ENCODE measurements at places on chromosomes 2 and 18.
A peak's percentile ranks its signal among the peaks of the same experiment; 100 is the strongest.

DNA sequence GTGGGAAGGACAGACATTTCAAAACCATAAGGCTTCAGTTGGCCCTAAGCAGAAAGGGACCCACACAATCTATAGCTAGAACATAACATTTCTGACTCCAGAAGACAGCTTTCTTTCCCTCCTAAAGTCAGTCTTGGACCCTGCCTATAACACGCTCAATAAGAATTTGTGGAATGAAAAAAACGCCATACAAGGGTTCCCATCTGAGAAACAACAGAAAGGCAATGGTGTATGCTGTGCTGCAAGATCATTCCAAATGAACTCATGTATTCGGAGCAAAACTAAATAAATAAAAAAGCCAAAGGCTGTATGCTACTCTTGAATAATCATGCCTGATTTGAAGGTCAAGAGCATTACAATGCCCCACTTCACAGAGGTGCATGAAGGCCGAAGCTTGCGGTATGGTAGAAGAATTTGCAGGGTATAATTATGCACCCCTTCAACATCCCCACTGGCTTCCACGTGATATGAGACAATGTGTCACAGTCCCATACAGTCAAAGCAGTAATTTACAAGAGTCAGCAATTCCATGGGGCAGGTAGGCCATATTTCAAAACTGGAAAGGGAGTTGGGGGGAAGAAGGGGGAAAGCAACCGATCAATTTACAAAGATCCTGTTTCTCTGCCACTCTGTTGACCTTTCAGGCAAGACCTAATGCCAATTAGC, 61.4 kb upstream of the SLC14A2 start:
- no peak for DNase-seq

GRCh38 chr2:28350791-28351285, 41.8 kb upstream of the FOSL2 start:
- no peak for DNase-seq

GRCh38 chr2:15539999-15540398, 21.1 kb downstream of the NBAS start:
- no peak for DNase-seq

DNA sequence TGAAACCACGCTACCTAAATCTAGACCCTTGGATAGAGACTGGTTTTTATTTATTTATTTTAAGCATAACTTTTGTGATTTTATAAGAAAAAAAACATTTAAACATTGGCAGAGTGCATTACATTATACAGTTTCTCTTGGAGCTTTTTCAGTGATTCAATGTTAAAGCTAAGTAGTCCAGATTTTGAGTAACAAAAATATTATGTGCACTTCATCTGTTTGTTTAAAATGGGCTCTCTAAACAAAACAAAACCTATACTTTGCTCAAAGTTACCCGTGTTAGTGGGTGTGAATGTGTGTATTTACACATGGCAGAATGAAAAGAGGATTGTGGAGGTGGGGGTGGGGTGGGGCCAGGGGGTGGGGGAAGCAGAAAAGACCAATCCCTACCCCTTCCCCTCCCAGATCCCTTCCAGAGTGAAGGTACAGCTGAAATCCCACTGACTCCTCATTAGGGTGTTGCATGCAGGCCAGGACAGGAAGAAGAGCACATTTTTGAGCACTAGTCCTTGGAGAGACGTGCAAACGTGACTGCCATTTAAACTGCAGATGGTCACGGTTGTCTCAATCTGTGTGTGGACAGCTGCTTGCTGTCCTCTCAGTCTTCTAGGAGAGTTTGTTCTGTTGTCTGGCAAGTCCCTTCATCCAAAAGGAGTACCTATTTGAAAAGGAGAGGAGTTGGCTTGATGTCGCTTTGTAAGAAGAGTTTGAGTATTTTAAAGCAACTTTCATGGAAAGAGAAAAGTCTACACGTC, 303.0 kb downstream of the ICOS start:
- DNase-seq: no peak

GRCh38 chr2:97754690-97755346, 41.4 kb downstream of the ZAP70 start:
- no peak for DNase-seq

DNA sequence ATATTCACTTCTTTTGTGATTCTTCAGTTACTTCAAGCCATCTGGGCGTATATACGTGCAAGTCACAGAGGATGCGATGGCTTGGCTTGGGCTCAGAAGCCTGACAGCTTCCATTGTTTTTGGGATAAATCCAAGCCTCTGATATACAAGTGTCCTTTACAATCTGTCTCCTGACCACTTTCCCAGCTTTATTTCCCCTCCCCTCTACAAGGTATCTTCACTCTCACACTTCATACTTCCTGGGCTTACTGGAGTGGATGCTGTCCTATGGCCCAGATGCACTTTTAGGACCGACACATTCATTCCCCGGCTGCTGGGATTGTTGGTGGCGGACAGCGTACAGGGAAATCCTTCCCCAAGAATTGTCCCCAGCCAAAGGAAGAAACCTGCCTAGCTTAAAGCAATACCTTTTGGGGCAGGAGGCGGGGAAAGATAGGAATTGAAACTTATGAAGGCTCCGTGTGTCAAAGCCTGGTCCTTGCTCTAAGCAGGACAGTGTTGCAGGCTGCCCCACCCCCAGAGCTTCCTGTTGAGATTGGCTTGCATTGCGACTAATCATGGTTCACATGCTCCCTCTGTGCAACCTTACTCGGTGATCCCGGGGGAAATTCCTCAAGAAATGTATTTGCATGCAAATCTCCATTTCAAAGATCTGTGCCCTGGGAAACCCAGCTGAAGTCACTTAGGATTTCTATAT, 802.9 kb upstream of the ID2 start:
- DNase-seq: no peak

DNA sequence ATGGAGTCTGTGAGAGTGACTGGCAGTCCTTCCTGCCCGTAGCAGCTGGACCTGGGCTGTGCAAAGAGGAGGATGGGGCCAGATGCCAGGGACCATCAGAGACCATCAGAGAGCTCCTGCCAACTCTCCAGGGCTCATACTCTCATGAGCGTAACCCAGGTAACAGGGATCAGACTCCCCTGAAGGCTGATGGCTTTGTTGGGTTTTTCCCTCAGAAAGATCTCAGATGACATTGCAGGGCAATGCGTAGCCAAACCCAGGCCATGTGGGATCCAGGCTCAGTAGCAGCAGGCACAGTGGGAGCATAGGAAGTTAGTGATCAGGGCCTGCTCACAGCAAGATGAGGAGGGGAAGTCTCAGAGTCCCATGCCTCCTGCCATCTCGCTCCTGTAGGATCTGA, 218.0 kb downstream of the LOXHD1 start:
- no peak for DNase-seq

DNA sequence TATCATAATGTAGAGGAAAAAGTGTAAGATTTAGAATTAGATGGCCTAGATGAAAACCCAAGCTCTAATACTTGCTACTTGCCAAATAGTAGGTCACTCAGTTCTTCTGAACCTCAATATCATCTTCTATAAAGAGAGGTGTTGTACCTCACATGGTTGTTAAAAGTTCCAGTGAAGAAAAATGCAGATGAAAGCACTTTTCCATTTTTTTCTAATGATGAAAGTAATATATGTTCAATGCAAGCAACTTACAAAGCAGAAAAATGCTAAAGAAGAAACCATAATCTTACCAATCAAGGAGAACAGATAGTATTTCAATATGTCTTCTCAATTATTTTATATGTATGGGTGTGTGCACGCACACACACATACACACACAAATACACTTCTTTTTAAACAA, 52.7 kb upstream of the TMEM17 start:
- no peak for DNase-seq

DNA sequence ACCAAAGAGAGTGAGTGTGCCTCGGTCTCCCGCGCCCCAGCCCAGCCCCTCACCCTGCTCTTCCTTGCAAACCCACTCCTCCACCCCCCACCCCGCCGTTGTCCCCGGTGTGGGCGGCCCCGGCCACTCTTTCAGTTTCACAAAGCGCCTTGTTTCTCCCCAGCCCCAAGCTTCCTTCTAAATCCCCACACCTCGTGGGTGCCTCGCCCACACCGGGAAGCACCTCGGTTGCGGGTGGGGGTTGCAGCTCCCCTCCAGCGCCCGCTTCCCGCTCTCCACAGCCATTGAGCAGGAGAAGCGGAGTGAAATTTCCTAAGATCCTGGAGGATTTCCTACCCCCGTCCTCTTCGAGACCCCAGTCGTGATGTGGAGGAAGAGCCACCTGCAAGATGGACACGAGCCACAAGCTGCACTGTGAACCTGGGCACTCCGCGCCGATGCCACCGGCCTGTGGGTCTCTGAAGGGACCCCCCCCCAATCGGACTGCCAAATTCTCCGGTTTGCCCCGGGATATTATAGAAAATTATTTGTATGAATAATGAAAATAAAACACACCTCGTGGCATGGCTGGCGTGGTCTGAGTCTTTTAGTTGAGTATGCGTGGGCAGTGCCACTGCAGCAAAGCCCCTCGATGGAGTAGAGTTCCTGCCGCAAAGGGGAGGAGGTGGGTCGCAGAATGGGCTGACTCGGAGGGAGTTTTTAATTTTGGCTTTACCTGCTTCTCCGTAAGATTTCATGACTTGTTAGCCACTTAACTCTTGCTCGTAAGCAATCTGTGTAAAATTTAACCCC, 848 bp downstream of the TMSB10 start:
- DNase-seq: peak; percentile 39

GRCh38 chr2:177250461-177250860, 14.1 kb downstream of the NFE2L2 start:
- no peak for DNase-seq

DNA sequence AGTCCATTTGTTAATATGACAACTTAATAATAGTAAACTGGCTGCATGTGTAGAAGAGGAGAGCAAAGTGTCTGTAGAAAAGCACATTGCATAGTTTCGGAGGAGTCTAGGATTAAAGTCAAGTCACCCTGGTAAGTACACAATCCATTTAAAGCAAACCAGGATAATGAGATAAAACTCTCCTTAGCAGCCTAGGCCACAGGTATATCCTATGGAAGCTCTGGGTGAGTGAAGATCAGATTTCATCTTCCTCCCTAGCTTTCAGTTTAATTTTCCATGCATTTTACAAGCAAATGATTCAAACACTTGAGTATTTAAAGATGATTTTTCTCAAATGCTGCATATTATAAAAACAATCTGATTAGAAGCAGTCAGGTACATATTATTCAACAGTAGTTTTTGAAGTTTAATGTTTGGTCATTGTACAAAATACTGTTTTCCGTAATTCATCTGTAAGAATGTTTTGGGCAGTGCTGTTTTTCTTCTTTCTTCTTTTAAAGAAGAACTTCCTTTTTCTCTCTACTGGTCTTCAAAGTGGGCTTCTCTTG, 10.2 kb downstream of the CERS6 start:
- DNase-seq: peak; percentile 52

- DNase-seq: no peak
Measured at GRCh38 chr2:7031547-7032245, 114.5 kb downstream of the RNF144A start.

GRCh38 chr18:48208432-48209140, 200.6 kb downstream of the ZBTB7C start:
- no peak for DNase-seq

- no peak for DNase-seq
Measured at GRCh38 chr2:29065068-29065811, 9.1 kb downstream of the PCARE start.

DNA sequence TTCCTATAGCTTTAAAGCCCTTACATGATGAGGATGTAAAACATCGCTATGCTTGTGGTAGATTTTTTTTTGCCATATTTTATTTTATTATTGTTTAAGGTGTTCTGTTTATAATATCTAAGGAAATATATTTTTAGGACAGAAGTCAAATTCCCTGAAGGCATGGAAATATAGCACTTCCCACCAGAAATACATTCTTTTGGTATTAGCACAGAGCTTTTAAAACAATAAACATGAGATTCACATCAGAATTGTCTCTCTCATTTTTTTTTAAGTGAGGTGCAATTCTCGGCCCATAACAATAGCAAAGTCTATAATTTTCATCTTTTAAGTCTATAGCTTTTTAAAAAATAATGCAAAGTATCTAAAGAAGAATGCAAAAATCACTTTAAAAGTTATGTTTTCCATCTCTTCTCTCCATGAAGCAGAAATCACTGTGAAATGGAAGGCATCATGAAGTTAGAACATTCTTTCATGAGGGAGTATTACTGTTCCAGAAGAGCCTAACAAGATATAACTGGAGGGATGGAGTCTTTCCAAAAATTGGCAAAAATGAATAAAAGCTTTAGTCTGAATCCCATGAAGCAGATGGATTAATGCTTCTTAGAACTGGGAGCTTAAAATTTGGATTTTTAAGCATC, 283.6 kb upstream of the TRIB2 start:
- DNase-seq: no peak

DNA sequence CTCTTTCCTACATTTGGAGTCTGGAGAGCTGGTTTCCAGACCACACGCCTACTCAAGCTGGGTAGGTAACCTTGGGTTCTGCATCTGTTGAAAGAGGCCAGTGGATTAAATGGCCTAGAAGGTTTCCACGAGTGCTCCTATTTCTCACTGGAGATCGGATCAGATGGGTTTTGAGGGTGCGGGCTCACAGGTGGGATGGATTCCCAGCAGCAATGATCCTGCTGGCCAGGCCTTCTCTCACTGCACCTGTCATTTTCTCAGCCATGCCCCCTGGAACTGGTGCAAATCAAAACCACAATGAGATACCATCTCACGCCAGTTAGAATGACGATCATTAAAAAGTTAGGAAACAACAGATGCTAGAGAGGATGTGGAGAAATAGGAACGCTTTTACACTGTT, 747.5 kb upstream of the RAB6C start:
- no peak for DNase-seq

- DNase-seq: peak; percentile 15
Measured at GRCh38 chr2:188333751-188334524, 42.3 kb downstream of the GULP1 start.

GRCh38 chr18:13585379-13586153, 140.8 kb downstream of the FAM210A start:
- no peak for DNase-seq

DNA sequence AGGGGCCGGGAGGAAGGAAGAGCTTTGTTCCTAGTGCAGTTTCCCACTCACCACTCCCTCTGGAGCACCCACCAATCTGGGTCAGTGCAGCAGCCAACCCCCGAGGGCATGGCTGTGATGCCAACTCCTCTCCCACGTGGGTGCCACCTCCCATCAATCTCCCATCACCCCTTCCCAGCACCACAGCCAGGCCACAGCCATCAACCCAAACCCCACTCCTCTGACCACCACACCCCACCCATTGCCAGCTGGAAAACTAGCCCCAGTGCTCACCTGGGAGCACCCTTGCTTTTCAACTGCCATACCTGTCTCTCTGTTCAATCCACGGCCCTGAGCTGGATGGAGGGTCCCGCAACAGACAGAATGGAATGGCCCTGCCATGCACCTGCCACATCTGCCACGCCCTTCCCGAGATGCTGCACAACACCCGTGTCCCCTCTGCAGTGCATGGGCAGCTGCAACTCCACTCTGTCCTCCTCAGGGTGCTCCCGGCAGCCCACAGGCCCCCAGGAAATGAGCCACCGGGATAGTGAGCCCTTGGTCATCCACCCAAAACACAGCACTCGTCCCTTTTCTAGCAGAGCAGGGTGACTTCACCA, 112.4 kb upstream of the ID2 start:
- DNase-seq: no peak

DNA sequence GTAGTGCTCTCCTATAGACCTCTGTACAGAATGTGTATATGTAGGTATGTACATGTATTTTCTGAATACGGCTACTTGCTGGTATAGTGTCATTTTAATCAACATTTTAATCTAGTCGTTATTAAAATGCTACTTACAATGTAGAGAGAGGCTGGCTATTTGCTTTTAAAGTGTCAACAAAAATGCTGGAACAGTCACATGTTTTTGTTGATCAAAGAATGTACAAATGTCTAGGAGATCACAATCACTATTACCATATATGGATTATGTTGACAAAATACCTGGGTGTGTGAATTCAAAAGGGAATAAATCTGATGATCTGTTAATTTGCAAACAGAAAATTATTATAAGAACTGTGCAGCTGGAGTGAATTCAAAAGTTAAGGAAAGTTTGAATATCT, 170.3 kb downstream of the CAMKMT start:
- DNase-seq: no peak
